ENCODE measurements at places on chromosomes 12 and 14.
A peak's percentile ranks its signal among the peaks of the same experiment; 100 is the strongest.

GRCh38 chr12:42757624-42758119, 168.1 kb upstream of the PRICKLE1 start:
- DNase-seq: no peak

DNA sequence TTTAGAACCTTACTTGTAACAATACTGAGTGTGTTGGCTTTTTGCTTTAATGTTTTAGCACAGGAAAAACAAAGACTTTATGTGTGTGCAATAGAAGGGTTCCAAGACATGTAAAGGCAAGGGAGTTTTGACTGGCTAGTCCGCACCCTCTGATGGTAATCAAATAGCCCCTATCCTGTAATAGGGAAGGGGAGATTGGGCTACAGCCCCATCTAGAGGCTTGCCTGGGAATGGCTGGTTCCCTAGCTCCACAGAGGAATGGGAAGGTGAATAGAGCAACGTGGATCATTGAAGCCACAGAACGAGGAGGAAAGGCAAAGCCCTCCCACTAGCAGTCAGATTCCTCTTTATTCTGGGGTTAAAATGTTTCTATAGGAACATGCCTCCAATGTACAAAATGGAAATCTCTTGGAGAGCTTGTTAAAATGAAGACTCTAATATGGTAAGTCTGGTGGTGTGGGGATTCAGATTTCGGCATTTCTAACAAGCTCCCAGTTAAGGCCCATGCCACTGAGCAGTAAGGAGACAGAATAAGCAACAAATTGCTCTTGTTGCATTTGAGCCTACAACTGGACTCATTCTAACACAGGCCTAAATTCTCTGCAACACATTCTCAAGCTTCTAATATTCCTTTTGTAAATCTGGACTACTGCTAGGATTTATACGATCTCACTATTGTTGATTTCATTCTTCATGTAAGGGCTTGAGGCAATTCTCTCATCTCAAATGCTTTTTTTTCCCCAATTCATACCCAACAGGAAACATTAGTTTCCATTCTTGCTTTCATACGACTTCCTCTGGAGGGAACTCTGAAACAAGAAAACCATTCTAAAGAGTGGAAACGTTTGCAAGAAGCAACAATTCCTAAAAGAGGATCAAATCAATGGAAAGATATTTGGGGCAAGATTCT, 57.1 kb downstream of the NIN start:
- DNase-seq: no peak

DNA sequence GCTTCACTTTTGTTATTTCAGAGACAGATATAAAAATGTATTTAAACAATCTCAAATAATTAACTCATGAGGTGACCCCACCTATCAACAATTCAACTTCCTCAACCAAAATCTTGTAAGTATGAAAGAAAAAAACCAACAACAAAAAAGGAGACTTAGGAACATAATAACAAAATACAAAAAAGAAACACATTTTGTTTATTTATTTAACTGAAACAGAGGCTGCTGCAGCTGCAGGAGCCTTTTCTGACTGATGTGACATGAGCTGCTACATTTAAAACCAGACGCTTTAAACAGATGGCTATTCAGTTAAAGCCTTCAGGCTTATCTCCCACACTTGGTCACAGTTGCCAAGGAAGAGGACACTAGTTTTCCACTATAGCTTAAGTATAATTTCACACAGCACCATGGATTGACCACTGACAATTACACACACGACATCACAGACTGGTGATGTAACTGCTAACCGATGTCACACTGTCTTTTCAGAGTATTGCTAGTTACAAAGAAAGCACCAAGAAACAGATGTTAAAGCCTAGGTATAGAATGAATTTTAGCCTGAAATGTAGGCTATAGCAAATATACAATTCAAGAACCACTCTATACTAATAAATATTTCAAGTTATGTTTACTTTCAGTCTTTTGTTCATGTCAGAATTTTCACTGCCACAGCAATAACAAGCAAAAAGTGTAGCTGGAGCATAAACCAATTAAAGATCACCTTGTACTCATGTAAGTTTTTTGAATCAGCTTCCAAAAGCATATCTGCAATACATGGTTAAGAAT, 113.0 kb downstream of the MED13L start:
- DNase-seq: no peak

GRCh38 chr12:120496413-120497340, 764 bp downstream of the DYNLL1 start:
- no peak for DNase-seq

DNA sequence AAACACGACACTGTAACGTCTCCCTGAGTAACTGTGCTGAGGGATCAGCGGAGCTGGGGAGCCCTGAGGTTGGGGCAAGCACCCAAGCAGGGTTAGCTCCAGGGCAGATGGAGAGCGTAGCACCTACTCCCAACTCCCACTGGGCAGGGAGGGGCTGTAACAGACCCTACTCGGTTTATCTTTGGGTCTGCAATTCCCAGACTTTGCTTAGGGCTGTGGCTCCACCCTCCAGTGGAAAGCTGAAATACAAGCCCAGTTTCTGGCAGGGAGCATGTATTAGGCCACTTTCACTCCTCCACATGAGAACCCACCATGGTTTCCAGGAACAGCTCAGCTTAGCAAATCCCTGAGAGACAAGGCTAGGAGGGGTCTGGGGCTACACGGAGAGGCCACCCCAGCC, 17.3 kb upstream of the TC2N start:
- DNase-seq: no peak

GRCh38 chr14:99146616-99147365, 125.2 kb downstream of the BCL11B start:
- no peak for DNase-seq

DNA sequence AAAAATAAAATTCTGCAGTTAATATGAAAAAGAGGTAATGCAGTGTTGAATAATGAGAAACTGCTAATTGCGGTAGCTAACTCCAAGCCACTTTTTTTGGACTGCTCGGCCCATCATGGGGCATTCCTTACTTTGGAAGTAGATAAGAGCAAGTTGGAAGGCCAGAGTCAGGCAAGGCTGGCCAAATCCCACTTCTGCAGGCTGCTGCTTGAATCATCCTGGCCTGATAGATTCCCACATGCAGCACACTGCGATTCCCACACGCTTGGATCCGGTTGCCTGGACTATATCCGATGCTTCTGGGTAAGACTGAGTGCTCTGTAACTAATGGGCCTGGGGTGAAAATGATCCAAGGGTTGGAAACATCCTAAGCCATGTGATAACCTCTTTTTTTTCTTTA, 10.6 kb downstream of the EIF2B2 start:
- no peak for DNase-seq

GRCh38 chr14:100486025-100486828, 101.0 kb downstream of the BEGAIN start:
- DNase-seq: peak; percentile 34

DNA sequence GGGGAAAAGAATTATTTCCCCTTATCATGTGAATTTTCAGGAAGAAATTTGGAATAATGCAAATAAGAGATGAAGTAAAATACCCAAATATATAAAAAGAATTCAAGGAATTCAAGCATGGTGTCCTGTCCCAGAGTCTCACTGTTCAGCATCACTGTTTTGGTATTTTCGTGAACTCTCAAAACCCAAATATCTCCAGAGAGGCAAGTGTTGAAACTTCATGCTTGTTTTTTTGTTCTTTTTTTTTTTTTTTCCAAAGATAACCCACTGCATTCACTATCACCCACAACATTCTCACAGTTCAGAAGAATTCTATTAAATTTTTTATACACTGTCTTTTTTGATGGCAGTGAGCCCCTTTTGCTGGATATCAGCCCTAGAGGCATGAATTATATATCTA, 354.9 kb downstream of the DIO2 start:
- DNase-seq: no peak

DNA sequence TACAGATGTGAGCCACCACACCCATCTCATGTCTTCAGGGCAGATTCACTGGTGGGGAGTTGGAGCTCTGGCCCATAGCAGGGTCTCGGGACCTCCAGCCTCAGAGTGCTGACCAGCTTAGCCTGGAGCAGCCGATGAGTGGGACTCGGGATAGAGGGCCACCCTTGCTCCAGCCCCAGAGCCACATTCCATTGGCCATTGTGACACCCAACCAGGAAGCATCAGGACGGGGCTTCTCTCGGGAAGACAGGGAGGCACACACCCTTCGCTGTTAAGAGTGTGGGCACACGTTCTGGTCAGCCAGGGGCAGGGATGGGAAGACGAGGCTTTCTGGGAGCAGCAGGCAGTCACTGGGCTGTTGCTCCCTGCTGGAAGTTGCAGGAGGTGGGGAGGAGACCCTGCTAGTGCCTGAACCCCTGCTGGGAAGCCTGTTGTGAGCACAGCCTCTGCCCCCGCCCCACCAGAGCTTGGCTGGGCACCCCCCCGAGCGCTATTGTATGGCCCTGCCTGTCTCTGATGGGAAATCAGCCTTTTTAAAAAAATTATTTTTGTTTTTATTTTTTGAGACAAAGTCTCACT, 1.6 kb downstream of the ADGRD1 start:
- no peak for DNase-seq

- DNase-seq: no peak
Measured at GRCh38 chr14:40218282-40218941, 786.2 kb upstream of the FBXO33 start.
